ENCODE measurements at places on chromosomes 2 and 18. TPM values are rescaled to one million over a fixed set of nuclear protein-coding genes. Genes with fewer than 3 reads are reported as not detected.

The AQP12A gene
- not detected for polyA plus RNA-seq

The CNGA3 gene
- polyA plus RNA-seq = 0.29 TPM

The NXPH2 gene
- polyA plus RNA-seq = 13.9 TPM

The ABHD1 gene
- 0.29 TPM for polyA plus RNA-seq

The RAD51AP2 gene
- 0.06 TPM for polyA plus RNA-seq

The RGPD8 gene
- polyA plus RNA-seq = 8.1 TPM

The BBS5 gene
- 9.1 TPM for polyA plus RNA-seq

The ALPI gene
- polyA plus RNA-seq = not detected

The SLC5A7 gene
- not detected for polyA plus RNA-seq

The MTCL1 gene
- 41.2 TPM for polyA plus RNA-seq

The CNTNAP5 gene
- polyA plus RNA-seq = 0.22 TPM

Data from muscle of arm (tissue), 14 donors.